GM23248 (cell line): ENCODE measurements at places on chromosomes 1 and 21. TPM values are rescaled to one million over a fixed set of nuclear protein-coding genes. Genes with fewer than 3 reads are reported as not detected.
A peak's percentile ranks its signal among the peaks of the same experiment; 100 is the strongest.

DNA sequence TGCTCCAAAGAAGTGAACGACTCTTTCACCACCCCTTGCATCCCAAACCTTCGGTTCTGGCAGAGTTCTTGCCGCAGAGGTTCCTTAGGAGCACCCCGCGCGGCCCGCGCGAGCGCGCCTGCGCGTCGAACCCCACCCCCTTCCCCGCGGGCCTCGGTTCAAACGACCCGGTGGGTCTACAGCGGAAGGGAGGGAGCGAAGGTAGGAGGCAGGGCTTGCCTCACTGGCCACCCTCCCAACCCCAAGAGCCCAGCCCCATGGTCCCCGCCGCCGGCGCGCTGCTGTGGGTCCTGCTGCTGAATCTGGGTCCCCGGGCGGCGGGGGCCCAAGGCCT lies at the start of gene C1orf56:
TSS of gene C1orf56 (plus strand) at position 161 of the 334 bp plus-strand sequence. CDS start at position 258, 97 bp downstream.
- peak; percentile 82 for DNase-seq

GRCh38 chr1:208866386-208866955 lies 622.3 kb upstream of the PLXNA2 start:
- DNase-seq = no peak

GRCh38 chr1:50474859-50475809 lies 51.9 kb upstream of the DMRTA2 start:
- DNase-seq = no peak

- DNase-seq = peak; percentile 88
Measured at GRCh38 chr21:35002879-35003722, 46.0 kb downstream of the RUNX1 start.

DNA sequence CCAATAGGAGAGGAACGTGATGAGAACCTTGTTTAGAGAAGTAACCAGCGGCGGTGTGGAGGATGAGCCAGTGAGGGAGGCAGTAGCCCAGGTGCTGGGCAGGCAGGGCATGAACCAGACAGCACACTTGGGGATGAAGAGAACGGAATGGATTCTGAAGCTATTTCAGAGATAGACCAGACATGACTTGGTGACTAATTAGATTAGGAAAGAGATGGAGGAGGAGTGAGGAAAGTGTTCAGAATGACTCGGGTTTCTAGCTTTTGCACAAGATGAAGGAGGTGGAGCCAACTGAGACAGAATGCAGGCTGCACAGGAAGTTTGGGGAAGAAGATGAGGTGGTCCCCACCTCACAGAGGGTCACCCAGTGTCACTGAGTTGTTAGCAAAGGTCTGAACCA lies 5.1 kb downstream of the PEF1 start:
- peak; percentile 90 for DNase-seq

DNA sequence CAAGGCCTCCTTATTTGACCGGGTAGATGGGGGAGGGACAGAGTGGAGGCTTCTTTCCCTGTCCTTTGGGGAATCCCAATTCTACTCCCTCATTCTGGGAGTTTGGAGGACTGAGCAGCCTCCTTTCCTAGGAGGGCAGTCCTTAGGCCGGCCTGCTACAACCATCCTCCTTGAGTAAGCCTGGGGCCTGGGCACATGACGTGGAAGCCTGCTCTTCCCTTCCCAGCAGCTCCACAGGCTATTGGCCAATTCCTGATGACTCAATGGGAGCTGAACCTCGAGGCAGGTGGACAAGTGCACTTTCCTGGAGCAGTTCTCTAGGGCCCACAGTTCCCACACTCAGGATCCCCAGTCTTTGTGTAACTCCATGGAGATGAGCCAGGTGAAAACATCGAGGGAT lies 3.1 kb downstream of the KCNA10 start:
- DNase-seq = no peak

DNA sequence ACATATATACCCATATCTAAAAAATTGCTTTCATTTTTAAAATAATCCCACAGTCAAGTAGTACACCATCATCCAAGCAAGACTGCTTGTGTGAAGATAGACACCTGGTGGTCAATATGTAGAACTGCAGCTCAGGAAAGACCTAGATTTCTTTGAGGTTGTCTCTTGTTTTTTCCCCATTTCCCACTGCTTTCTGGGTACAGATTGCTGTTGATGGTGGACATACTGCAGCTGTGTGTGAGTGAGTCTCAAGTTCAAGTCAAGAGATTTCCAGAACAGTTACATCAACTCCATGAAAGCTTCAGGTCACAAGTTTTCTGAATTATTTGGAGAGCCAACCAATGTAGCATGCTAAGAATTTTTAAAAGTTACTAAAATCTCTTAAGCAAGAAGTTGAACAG lies 306.4 kb downstream of the DUSP10 start:
- DNase-seq = peak; percentile 78

The HEYL gene
- not detected in 2 replicates for total RNA-seq

The GSTM3 gene
- total RNA-seq = 28.7 and 30.0 TPM in 2 replicates

DNA sequence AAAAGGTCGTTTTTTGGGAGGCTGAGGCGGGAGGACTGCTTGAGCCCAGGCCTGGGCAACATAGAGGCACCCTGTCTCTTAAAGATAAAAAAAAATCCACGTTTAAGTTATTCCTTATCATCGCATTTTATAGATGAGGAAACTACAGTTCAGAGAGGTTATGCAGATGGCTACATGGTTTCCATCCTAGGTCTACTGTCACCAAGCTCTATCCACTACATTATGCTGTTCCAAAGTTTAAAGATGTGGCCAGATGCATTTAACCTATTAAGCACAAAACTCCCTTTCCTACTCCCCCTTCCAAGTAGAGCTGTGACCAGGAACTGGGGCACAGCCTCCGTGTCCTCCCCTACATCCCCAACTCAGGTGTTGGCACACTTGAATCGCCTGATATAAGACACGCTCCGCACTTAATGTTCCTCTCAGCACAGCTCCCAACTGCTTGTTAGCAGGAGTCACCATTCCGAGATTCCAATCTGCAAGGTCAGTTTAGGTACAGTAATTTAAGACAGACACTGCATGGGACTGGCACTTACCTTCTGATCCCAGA lies 1.3 kb downstream of the TAF5L start:
- DNase-seq = no peak

- DNase-seq = no peak
Measured at GRCh38 chr1:211068976-211069375, 65.0 kb downstream of the KCNH1 start.

DNA sequence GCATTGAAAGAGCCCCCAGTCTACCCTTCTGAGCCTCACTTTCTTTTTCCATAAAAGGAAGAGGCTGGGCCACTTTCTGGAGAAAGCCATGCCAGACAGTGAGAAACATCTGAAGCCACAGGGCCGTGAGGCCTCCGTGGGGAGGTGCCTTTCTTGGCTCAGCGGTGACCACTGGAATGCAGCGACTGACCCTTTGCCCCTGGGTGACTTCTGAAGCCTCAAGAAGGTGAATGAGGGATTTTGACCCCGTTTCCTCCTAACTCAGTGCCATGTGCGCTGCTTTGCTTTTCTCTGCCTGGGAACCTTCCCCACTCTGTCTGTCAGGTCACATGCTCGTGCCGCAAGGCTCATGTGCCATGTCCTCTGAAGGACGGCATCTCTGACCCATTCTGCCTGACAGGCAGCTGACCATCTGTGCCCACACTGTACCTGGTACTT lies 44.7 kb upstream of the A3GALT2 start:
- DNase-seq = no peak

The HDGF gene
- total RNA-seq = 184 and 185 TPM in 2 replicates

The ABCG1 gene
- not detected in 2 replicates for total RNA-seq

The LCE3E gene
- not detected in 2 replicates for total RNA-seq

GRCh38 chr1:193458628-193459027 lies 272.2 kb upstream of the B3GALT2 start:
- DNase-seq = no peak

DNA sequence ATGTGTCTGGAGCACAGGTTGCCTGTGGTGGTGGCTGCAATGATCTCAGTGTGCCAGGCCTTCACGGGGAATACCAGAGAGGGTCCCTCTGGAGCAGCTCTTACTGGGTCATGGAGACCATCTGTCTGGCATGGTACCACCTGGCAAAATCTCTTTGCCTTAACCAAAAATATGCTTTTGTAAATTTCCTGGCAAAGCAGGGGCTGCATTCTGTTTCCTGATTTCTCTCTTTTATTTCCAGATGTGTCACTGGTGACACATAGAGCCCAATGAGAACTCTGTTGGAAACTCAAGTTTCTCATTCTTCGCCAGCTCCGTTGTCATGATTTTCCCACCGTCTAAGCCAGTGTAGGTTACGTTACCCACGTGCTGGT lies 136.5 kb downstream of the FGGY start:
- peak; percentile 94 for DNase-seq

The FALEC gene
- not detected in 2 replicates for total RNA-seq

- no peak for DNase-seq
Measured at GRCh38 chr1:232300466-232300865, 329.5 kb downstream of the SIPA1L2 start.

- no peak for DNase-seq
Measured at GRCh38 chr1:229063154-229063773, 207.6 kb upstream of the RAB4A start.

The NTMT2 gene
- total RNA-seq = not detected in 2 replicates

The KRTAP24-1 gene
- total RNA-seq = not detected in 2 replicates

The CDK18 gene
- not detected in 2 replicates for total RNA-seq

DNA sequence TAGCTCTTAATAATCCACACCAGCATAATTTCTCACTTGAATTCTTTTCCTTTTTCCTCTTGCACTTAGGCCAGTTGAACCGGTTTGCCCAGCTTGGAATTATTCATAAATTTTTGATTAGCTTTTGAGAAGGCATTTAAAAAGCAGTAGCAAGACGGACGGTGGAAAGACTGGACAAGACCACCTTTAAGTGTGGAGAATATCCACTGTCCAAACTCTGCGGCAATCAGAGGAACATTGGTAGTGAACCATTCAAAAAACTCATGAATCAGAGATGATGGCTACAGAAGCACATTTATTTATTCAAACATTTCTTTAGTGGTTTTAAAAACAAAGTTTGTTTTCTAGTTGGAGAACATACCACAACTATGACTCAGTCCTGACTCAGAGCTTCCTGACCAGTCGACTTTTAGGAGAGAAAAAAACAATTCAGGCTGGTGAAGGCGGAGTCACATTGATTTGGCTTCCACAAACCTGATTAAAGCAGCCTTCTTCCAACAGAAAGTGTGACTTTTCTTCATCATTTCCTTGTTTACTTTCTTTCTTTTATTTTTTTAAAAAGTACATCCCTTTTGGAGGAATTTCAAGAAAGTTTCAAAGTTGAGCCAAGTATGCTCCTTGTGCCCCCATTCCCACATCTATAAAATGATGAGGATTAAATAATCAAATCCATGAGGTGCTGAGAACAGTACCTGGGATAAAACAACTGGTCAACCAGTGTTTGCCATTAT lies 128.8 kb downstream of the ADSS2 start:
- peak; percentile 97 for DNase-seq

DNA sequence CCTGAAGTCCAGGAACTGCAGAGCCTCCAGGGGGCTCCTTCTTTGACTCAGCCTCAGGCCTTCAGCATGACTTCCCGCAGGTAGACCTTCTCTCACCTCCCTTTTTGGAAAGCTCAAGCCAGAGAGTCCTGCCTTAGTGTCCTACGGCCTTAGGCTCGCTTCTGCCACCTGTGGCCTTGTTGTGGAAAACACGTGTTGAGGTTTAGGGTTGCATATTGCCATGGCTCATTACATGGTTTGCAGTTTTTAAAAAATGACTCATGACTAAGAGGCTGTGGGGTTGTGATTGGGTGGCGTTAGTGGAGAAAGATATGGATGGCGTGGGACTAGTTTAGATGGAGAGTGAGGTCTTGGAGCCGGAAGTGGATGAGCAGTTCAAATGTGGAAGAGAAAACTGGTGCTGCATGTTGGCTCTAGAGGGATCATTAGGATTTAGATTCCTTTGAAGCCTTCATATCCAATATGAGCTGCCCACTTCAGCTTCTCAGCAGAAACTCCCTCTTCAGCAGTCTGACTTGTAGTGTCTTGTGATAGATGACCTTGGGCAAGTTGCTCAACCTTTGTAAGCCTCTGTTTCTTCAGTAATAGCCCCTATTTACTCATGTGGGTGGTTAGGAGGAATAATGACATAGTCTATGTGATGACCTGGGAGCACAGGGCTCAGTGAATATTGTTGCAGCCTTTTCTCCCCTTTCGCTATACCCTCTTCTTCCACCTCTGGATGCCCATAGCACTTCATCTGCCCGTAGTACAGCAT lies 6.5 kb upstream of the FGGY start:
- DNase-seq = peak; percentile 41

DNA sequence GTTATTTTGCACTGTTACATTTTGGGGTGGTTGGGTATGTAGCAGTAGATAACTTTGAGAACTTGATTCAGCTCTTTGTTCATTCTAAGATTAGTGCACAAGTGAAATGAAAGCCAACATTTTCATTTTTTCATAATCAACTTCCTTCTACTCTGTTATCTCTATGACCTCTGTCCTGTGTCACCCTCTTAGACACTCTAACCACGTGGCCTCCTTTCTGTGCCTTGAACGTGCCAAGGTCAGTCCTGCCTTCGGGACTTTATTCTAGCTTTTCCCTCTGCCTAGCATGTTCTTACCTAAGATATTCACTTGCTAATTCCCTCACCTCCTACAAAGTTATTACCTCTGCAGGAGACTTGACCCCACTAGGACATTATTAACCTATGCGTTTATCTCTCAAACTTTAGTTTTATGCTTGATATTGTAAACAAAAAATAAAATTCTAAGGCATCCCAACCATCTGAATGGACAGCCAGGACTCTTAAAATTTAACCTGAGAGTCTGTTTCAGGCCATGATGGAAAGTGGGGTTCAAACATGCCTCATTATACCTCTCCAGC lies 19.2 kb upstream of the EDEM3 start:
- no peak for DNase-seq

DNA sequence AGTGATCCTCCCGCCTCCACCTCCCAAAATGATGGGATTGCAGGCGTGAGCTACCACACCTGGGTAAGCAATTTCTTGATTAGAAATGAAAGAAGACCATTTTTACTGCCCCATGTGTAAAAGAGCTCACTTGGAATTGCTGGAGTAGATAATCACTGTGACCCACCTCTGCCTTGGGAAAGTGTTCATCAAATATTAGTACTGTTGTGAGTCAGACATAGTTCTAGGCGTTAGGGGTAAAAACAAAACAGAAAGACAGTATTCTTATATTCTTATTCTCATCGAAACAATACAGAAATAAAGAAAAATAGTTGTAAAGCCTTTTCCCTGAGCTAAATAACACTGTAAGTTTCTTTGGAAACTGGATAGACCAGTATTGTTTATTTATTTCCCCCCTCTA lies 36.2 kb downstream of the CELF3 start:
- peak; percentile 63 for DNase-seq

The OR2L2 gene
- not detected in 2 replicates for total RNA-seq

GRCh38 chr1:43610339-43610738 lies 39.6 kb upstream of the KDM4A start:
- no peak for DNase-seq

DNA sequence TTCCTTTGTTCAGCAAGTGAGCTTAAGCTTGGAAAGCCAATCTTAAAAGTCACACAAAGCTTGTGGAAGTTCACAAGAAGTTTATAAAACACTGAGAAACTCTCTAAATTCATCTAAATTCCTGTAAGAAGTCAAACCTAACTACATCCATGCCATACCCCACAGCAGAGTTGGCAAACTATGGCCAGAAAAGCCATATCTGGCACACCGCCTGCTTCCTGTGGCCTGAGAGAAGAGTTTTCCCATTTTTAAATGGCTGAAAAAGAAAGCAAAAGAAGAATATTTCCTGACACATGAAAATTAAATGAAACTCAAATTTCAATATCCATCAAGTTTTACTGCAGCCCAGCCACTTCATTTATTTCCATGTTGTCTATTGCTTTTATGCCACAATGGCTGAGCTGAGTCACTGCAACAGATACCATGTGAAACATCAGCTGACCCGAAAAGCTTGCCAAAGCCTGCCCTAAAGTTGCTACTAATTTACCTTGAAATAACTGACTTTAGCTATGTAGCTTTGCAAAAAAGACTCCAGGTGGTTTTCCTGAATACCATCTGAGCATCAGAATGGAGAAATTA lies 237.1 kb downstream of the SLC45A1 start:
- peak; percentile 36 for DNase-seq
